ENCODE measurements at places on chromosomes 4 and X.

- no peak for DNase-seq
Measured at GRCh38 chr4:80740375-80740774, 290.1 kb upstream of the BMP3 start.

- DNase-seq, result no peak
Measured at GRCh38 chr4:11475871-11476270, 47.2 kb upstream of the HS3ST1 start.

GRCh38 chr4:42018451-42018850 is 28.1 kb downstream of the SLC30A9 start:
- DNase-seq, result no peak

GRCh38 chr4:8050555-8051206 is 107.9 kb downstream of the ABLIM2 start:
- DNase-seq, result no peak

- no peak for DNase-seq
Measured at GRCh38 chrX:136021903-136022302, 36.7 kb downstream of the SLC9A6 start.

GRCh38 chr4:167908816-167909215 is 183.5 kb upstream of the ANXA10 start:
- no peak for DNase-seq

DNA sequence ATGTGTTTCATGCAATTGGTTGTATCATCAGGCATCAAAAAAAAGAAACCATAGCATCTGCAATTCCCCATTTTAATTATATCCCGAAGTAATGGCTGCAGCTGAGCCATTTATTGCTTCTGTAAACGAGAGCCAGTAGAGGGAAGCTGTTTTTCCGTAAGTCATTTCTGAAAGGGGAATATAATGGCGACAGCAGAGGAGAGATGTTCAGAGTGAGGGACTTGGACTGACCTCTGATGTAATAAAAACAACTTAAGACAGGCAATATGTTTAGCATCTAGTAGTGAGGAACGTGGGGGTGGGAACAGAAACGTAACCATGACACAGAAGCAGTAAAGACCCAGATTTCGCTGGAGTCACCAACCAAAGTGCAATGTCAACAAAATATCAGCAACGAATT is 31.5 kb upstream of the NAA11 start:
- no peak for DNase-seq

DNA sequence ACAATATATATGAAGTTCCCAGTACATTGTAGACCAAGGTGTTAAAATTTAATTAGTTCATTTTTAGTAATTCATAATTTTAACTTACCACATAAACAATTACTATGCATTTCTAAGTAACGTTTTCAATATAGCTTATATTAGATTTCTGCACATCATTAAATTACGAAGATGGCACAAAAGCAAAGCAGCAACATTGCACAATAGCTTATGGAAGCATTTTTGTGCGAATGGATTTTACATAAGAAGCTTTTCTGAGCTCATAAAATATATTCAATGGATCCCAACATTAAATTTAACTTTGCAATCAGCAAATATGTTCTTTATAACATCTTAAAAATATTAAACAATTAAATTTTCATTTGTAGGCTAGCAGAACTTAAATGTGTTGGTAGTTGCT is 875.4 kb downstream of the ADGRL3 start:
- DNase-seq, result no peak

DNA sequence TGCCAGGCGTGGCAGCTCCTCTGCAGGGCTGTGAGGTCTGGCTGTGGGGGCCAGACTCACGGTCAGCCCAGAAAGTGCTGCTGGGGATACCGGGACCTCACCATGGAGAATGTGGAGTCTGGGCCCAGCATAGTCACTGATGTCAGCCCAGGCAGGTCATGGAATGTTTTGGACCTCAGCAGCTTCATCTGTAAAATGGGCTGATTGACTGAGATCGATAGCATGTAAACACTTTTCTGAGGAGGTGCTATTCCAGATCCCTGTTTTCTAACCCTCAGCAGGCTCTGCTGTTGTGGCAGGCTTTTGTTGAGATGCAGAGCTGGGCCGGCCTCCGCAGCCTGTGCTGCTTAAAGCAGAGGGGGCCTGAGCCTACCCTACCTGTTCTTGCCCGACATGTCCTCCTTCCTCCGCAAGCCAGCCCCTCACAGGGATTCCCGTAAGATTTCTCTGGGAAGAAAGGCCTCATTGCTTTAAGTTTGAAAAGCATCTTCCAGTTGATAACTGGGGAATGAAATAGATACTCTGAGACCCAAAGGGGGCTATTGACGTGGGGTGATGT is 38.3 kb upstream of the HGFAC start:
- DNase-seq, result no peak
